Fibroblast of pulmonary artery (primary cell): ENCODE measurements at places on chromosomes 1 and 21.

- DNase-seq: peak; percentile 20
Measured at GRCh38 chr1:29043274-29043965, 80.3 kb downstream of the TMEM200B start.

DNA sequence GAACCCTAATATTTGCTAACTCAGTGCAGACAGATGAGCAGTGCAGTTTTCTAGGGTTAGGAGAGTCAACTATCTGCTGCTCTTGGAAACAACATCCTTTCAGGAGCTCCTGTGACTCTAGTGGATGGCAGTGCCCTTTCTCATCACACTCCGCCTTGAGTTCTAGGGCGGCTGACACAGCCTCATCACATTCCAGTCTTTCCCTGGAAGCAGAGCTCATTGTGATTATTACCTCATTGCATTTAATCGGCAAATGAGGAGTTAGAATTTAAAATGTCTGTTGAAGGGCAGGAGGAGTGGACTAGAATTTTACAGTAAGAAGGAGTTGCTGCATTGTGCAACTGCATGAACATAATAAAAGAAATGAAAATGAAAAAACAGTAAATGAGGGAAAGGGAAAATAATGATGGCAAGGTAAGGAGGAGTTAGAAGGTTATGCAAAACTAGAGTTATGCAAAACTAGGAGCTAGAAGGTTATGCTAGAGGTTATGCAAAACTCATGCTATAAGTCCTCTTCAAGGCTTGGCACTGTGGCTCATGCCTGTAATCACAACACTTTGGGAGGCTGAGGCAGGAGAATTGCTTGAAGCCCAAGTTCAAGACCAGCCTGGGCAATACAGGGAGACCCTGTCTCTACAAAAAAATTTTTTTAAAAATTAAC is 6.9 kb upstream of the PTGFRN start:
- no peak for DNase-seq

GRCh38 chr1:86119214-86119764 is 37.3 kb downstream of the COL24A1 start:
- peak; percentile 4 for DNase-seq

- no peak for DNase-seq
Measured at GRCh38 chr1:54064299-54064698, 10.9 kb downstream of the TCEANC2 start.

DNA sequence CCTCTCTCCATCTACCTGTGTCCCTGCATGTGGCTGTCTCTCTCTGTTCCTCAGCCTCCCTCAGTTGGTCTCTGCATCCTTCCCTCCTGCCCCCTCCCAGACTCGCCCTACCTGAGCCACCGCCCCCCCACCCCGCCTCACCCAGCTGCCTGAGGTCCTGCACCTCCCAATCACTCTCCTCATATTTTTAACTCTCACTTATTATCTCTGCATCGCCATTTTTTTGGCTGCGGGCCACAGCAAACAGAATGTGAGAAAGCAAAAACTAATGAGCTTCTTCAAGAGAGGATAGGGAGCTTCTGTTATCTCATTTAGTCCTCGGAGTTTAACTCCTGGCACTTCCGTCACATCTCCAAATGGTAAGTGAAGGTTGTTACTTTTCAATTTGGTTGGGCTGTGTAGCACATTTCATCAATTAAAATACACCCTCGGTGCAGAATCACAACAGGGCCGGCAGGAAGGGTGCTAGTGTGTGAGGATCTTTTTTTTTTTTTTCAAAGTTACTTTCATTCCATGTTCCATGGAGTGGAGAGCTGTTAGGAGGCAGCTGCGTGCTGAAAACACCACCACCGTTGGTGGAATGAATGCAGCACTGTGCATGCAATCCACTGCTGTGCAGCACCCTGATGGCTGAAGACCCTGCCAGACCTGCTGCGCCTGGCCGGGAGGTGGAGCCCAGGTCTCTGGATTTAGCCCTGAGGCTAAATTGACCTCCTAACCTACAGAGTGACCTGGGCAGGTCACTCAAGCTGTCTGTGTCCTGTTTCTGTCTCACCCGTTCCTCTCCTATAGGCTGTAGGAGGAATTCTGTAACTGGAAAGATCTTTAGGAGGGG is 157.2 kb upstream of the NFIA start:
- DNase-seq: no peak

DNA sequence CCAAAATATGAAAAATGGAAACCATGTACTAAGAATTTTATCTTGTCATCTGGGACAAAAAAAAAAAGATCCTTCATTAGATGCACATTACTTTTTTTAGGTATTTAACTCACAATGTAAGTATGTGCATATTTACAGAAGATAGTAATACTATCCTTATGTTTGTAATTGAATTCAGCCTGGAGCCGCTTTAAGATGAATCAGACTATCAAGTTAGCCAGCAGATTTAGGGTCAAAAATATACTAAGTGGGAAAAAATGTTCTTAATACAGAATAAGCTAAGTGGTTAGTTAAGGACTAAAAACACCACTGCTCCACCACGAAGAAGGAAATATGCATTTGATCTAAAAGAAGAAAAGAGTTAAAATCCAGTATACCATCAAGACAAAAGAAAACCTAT is 49.1 kb downstream of the DSCAM start:
- no peak for DNase-seq

DNA sequence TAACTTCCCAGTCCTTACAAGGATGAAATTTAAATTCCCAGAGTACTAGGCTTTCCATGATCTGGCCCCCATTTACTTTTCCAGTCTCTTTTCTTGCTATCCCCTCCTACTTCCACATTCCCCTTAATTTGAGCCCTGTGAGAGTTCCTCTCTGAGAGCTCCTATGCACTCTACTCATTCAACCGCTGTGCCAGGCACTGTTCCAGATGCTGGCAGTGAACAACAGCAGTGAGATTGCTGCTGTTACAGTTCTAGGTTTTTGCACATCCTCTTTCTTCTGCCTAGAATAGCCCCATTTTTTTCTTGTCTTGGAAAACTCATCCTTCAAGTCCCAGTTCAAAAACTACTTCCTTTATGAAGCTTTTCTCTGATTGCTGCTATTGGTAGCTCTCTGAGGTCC is 18.8 kb downstream of the ATF6 start:
- DNase-seq: no peak

DNA sequence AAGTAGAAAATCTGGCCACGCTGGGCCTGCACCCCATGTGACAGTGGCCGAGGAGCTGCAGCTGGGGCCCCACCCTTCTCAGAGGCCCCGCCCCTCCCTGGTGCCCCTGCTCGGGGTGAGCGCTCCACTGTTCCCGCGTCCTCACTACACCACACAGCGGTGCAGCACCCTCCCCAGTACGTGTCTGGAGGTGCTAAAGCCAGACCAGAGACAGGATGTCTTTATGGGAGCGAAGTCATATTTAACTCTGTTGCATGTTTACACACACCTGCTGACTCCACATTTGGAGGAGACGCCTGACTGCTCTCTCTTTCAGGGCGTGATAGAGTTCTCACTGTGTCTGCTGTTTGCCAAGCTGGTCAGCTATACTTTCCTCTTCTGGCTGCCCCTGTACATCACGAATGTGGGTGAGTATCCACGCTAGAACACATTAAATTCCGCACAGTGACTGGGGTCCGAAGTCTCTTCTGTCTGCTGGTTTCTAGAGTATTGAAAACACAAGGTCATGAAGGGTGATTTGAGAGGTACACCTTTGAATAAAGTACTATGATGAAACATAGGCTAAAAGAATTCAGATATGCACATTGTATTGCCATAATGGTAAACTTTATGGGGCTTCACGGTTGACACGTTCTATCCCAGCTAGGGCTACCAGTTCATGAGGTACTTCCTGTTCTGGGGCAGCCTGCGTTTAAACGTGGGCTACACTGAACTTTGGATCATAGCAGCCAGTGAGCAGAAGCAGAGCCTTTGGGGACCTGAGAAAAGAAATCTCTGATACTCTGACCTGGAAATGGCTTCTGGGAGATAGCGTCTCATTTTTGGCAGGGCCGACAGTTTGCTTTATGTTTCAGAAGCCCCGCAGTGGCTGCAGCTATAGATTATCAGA is 48.4 kb downstream of the SLC37A1 start:
- no peak for DNase-seq

DNA sequence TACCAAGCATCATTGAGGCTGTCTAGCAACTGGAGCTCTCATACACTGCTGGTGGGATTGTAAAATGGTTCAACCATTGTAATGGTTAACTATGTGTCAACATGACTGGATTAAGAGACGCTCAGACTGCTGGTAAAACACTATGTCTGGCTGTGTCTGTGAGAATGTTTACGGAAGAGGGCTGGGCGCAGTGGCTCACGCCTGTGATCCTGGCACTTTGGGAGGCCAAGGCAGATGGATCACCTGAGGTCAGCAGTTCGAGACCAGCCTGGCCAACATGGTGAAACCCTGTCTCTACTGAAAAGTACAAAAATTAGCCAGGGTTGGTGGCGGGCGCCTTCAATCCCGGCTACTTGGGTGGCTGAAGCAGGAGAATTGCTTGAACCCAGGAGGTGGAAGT is 4.8 kb upstream of the FCRLA start:
- DNase-seq: no peak

- peak; percentile 3 for DNase-seq
Measured at GRCh38 chr1:166906647-166907046, 30.6 kb upstream of the TADA1 start.

- DNase-seq: no peak
Measured at GRCh38 chr1:58850636-58851035, 66.8 kb upstream of the JUN start.

- DNase-seq: peak; percentile 94
Measured at GRCh38 chr1:161198897-161199431, at the start of gene ADAMTS4. Gene ADAMTS4 (minus strand): TSS chr1:161199054. CDS start chr1:161198627, 427 bp downstream.

DNA sequence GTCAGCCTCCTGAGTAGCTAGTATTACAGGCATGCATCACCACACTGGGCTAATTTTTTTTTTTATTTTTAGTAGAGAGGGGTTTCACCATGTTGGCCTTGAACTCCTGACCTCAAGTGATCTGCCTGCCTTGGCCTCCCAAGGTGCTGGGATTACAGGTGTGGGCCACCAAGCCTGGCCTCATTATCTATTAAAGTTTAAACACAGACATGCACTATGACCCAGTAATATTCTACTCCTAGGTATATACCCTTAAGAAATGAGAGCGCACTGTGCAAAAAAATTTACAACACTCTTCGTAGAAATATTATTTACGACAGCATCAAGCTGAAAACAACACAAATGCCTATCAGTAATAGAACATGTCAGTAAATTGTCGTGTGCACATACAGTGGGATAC is 18.6 kb upstream of the SH2D1B start:
- DNase-seq: no peak

- no peak for DNase-seq
Measured at GRCh38 chr21:45550522-45551210, 8.4 kb upstream of the SLC19A1 start.

DNA sequence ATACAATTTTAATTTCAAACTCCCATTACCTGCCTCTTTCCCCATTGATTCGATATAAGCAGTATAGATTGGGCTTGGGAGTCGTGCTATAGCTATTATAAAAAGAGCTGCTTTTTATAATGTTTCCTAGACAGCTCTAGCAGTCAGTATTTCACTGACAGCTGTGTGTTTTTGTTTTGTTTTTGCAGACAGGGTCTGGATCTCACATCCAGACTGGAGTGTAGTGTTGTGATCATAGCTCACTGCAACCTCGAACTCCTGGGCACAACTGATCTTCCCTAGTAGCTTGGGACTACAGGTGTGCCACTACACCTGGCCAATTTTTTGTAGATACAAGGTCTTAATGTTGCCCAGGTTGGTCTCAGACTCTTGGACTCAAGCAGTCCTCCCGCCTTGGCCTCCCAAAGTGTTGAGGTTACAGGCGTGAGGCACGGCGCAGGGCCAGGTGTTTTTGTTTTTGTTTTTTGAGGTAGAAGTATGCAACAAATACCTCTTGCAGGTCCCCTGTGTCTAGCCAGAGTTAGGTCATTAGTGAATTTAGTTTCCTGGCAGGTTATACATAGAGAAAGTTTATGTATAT is 1.7 kb downstream of the NASP start:
- no peak for DNase-seq

DNA sequence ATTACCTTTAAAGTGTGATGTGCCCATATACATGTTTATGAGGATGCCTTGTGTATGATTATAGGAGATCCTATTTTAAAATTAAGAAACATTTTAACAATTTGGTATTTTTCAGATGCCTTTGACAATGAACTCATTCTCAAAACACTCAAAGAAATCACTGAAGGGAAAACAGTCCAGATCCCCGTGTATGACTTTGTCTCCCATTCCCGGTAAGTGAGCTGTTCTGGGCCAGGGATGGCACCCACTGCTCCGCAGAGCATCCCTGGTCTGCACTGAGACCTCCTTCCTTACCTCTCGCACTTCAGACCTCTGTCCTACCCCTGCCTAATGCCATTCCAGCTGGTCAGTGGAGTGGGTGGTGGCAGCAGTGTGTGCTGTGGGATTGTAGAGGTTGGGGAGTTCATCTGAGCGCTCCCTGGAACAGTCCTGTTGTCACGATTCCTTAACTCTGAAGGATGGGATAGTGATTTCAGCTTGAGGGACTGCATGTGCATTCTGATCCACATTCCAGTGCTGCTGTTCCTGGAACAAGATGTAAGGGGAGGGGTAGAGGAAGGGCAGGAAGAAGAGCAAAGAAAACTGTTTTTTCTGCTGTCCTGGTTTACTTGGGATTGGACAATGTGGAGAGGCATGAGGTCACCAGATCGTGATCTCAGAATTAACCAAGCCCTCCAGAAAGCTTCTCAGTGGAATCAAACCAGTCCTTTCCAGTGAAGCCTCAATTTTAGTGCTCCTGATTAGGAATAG is 63.9 kb downstream of the UCK2 start:
- no peak for DNase-seq

DNA sequence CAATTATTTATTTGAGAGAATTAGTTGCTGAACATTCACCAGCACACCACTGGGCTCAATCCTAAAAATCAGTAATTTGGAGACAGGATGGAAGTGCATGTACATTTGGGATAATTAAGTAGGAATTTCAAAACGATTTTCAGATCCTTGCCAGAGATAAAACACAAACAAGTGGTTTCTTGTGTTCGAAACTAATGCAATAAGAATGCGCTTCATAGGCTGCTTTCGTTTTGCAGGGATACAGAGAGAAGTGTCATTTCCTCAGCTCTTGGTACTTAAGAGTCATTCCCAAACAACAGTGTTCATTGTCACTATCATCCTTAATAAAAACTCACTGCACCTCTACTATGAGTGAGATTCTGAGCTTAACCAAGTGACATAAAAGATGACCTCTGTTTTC is 20.6 kb upstream of the USP24 start:
- DNase-seq: peak; percentile 46

GRCh38 chr1:32991386-32991785 is 26.8 kb upstream of the RNF19B start:
- no peak for DNase-seq
